H1 (cell line): ENCODE measurements at places on chromosomes 16 and 17. TPM values are rescaled to one million over a fixed set of nuclear protein-coding genes. Genes with fewer than 3 reads are reported as not detected.

The GALK1 gene
- 47.9 and 65.5 TPM in 2 replicates for polyA plus RNA-seq

The ABCC3 gene
- polyA plus RNA-seq: 0.22 and 0.35 TPM in 2 replicates

The ZP2 gene
- not detected in 2 replicates for polyA plus RNA-seq

The PRSS36 gene
- polyA plus RNA-seq: 1.9 and 3.1 TPM in 2 replicates

DNA sequence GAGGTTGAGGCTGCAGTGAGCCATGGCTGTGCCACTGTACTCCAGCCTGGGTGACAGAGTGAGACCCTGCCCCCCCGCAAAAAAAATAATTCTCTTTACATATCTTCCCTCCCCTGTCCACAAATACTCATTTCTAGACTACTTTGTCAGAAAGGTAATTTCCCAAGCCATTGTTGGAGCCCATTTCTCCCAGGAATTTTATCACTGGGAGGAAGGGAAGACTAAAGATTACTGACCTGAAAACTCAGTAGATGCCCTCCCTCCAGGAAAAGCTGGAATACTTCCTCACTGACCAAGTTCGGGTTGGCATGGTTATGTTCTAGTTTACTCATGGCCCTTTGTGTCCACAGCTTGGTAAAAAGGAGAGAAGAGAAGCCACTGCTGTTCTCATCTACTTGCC lies 4.1 kb downstream of the CALCOCO2 start:
- DNase-seq: no peak

GRCh38 chr17:37717627-37718323 lies 27.1 kb downstream of the HNF1B start:
- DNase-seq: no peak

DNA sequence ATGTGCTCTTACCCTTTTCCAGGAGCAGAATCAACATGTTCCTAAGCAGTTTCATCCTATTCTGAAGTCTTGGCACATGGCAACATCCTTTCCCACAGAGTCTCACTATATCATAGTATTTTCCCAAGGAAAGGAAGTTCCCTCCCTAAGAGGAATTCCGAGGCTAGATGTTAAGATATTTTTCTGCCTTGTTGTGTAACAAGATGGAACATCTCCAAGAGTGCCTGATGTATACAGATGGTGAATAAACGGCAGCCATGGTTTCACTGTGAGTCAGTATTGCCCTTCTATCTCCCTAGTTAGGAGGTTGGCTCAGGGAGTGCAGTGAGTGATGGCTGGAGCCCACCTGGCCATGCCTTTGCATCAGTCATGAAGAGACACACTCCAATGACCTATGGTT lies 48.2 kb downstream of the SPACA3 start:
- DNase-seq: no peak

- no peak for DNase-seq
Measured at GRCh38 chr16:27267037-27267677, 1.4 kb downstream of the NSMCE1 start.

- no peak for DNase-seq
Measured at GRCh38 chr17:41941168-41941567, 10.8 kb downstream of the ODAD4 start.

DNA sequence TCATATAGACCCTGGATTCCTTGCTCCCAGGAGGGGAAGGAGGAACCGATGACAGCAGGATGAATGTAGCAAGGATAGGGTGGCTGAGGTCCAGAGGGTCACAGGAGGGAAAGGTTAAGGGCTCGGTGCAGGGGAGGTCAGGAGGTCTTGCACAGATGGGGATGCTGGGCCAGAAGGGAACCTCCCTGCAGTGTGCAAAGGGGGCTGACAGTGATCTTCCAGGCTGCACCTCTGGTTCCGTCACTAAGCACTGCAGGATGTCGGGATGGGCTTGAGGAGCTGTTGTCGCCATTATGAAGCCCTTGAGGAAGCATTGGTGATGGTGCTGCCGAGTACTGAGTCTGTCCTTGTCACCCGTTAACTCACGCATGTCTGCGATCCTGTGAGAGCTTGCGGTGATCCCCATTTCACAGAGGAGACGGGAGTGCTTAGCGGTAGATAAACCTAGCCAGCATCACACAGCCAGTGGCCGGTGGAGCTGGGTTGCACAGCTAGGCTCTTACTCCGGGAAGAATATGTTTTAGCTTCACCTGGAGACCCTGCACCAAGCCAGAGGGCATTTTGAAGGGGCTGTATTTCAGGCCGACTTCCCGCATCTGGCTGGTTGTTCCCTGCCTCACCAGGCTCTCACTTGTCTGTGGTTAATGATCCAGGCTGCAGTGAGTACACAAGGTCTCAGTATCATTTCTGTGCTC lies 120.4 kb downstream of the SNX29 start:
- DNase-seq: no peak

DNA sequence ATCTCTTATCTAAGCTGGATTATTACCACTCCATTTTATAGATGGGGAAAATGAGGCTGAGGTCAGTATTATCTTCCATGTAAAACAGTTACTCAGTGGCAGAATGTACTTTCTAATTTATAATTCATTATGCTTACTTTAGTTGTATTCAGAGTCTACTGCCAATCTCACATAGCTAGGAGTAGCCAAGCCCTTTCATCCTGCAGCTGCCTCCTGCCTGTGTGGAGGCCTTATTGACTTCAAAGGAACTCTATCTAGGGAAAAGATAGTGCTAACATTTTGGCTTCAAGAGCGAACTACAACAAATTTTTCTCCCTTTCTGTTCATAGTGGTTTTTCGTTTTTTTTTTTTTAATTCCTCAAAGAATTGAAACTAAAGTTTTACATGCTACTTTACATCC lies 12.9 kb downstream of the RPGRIP1L start:
- DNase-seq: no peak

- DNase-seq: no peak
Measured at GRCh38 chr17:74213861-74214391, 555 bp downstream of the TTYH2 start.

- DNase-seq: no peak
Measured at GRCh38 chr17:63512388-63512787, 10.8 kb upstream of the KCNH6 start.
